Suppressor macrophage (primary cell): ENCODE measurements at places on chromosomes 3 and 15.
A peak's percentile ranks its signal among the peaks of the same experiment; 100 is the strongest.

DNA sequence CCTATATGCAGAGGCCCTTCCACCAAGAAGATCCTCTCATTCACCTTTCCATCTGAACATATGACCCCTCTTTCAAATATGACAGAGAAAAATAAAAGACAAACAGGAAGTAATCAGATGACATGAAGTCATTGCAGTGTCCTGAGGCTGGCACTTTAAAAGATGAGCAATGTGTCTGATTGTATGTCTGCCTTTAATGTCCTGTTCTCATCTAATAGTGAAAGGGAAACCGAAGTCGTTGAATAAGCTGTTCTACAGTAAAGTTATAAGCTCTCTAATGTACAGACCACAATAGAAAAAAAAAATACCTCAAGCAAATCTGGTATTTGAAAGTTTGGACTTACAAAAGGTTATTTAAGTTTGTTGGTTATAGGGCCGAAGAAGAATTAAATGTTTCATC lies 243.0 kb downstream of the CLSTN2 start:
- DNase-seq = no peak

DNA sequence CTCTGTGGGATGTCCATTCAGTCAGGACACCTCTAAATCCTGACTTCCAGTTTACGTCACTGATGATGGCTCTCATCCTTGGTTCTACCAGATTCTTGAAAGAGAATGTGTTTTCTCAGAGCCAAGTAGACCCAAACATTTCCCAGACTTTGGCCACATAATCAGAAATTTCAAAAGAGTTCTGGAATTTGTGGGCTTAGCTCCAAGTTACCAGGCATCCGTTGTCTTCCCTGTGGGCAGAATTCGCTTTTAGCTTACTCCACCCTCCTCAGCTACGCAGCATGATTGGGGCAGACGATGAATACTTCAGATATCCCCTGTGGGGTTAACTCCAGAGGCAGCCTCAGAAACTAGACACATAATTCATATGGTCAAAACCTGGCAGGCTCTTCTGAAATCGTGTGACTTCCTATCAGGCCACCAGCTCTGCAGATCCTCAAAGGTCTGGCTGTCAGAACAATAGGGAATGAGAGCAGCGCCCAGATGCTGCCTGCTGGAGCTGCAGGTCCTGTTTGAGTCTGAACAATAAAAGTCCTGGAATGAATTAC lies 30.6 kb downstream of the CRTC3 start:
- DNase-seq = no peak

DNA sequence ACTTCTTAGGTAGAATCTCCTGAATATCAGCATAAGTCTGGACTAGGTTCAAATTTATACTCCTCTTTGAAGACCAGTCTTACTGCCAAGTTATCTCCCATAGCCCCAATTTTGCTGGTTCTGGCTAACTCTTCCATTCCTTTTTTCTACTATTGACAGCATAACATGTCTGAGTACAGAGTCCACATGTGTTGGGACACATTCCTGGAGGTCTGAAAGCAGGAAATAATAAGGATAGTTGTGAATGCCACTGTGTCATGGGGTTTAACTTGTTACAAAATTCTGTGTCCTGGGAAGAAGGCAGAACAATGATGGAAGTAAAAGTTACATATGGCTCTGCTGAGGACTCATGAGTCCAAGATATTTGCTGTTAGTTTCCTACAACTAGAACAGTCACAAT lies 57.4 kb upstream of the ZBTB20 start:
- DNase-seq = no peak

DNA sequence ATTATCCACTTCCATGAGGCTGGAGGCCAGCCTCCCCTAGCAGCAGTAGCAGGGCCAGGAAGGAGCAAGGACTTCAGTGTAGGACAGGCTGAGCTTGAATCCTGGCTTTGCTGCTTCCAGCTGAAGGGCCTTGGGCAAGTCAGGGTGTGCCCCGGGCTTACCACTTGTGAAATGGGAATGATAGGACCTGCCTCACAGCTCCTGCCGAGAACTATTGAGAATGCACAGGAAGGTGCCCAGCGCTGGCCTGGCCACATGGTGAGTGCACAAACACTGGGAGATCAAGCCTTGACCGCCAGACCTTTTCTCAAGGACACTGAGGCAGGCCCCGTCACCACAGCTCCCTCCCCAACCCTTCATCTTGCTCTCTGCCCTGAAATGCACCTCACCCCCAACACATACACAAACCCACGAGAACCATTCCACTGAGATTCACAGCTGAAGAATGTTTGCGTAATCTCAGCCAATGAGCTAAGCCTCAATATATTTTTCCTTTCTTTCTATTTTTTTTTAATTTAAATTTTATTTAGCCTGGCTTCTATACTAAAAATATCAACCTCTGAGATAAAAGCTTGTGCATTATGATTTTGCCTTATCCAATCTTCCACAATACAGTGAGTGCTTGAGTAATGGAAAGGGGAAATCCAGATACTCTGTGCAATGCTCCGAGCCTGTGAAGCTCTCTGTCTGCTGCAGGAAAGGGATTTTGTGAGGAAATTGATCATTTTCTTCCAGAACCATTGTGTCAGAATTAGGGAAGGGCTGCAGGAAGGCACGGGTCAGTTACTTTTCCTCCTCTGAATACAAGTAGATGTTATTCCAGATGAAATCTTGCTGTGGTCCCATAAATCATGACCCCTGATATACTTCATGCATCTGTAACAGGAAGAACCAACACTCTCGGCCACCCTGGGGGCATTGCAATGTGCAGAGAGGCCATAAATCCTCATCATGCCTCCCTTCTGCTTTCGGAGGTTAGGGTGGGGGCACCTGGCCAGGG lies 193.9 kb downstream of the TLE3 start:
- DNase-seq = peak; percentile 14

DNA sequence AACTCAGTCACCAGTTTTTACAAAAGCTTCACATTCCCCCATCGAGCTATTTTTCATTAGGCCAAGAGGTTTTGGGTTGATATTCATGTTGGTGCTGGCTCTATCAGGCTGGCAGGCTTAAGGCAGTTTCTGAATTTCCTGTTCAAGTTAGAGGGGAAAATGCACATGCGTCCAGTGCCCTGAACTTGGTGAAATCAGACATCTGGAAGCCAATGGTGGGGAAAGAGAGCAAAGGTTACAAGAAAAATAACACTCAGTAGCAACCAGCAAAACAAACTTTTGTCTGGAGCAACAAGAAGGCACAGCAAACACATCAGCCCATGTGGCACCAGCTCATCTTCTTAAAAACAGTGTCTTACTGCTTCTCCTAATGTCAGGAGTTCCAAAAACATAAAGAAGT lies 155.6 kb upstream of the TSC22D2 start:
- no peak for DNase-seq

DNA sequence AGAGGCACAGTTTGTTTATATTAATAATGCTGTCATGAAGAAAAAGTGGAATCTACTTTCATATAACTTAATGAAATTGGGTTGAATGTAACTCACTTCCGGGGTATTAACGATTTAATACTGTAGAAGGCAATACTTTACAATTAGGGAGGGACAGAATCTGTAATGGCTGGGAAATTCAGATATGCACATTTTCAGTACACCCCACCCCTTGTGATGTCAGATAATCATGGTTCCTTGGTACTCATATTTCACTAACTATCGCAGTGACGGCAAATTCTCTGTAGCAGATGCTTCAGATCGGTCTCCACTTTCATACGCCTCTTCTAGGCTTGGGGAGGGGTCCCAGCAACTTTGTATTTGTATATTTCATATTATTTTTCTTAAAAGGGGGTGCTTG lies 207.3 kb downstream of the GABRB3 start:
- no peak for DNase-seq

GRCh38 chr15:69908590-69909420 lies 188.9 kb downstream of the TLE3 start:
- no peak for DNase-seq

DNA sequence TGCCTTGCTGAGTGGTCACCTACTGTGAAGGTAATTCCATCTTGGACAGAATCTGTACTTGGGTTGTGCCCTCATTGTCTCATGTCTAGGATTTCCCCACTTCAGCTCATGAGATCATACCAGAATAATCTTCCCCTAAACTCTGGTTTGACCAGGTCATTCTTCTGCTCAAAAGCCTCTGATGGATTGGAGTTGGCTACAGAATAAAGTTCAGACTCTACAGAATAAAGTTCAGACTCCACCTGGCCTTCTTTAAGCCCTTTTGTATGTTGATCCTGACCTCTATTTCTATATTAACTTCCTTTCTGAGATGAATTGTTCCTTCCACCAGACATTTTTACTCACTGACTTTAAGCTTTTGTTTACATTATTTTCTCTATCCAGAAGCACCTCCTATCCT lies 6.4 kb upstream of the GLCE start:
- DNase-seq = peak; percentile 22

DNA sequence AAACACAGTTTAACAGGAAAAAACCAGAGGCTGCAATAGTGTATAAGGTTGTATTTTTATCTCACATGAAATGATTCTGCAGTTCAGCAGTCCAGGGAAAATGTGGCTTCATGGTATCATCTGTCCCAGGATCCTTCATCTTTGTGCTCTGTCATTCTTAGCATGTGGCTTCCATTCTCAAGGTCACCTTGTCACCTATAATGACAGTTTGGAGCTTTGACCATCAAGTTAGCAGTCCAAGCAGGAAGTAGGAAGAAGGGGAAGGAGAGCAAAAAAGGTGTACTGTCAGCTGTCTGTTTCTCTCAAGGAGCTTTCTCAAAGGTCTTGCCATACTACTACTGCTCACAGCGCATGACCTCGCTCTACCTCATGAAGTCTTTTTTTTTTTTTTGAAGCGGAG lies 58.6 kb upstream of the CRTC3 start:
- DNase-seq = no peak
